Skeletal muscle cell (primary cell): ENCODE measurements at places on chromosomes 5 and 9.

DNA sequence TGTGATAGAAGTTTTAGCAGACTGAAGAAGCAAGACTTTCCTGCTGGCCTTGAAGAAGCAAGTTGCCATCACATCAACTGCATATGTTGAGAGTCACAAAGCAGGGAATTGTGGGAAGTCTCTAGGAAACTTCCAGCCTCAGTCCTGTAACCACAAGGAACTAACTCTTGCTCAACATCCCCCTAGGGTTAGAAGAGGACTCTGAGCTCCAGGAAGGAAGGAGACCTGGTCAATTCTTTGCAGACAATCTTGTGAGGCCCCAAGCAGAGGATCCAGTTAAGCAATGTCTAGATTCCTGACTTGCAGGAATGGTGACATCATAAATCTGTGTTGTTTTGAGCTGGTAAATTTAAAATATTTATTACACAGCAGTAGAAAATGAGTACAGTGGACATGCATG is 18.6 kb upstream of the ZNF366 start:
- DNase-seq: peak; percentile 94

GRCh38 chr9:27383524-27383923 is 86.6 kb upstream of the EQTN start:
- DNase-seq: no peak

DNA sequence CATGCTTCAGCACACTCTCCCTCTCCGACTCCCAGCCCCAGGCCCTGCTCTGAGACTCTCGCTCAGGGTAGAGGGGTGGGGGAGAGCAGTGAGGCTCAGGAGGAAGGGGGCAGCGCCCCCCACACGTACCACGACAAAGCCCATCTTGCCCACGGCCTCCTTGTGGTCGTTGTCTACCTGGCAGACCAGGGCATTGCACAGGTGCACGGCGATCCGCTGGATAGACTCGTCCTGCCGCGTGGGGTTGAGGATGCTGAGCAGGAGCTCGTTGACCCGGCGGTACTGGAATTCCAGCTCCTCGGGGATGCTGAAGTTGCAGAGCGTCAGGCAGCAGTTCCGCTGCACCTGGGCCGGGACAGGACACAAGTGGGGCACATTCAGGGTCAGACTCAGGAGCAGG is 18.5 kb upstream of the ZDHHC12 start:
- no peak for DNase-seq

GRCh38 chr5:40869384-40869783 is 28.2 kb downstream of the CARD6 start:
- no peak for DNase-seq

DNA sequence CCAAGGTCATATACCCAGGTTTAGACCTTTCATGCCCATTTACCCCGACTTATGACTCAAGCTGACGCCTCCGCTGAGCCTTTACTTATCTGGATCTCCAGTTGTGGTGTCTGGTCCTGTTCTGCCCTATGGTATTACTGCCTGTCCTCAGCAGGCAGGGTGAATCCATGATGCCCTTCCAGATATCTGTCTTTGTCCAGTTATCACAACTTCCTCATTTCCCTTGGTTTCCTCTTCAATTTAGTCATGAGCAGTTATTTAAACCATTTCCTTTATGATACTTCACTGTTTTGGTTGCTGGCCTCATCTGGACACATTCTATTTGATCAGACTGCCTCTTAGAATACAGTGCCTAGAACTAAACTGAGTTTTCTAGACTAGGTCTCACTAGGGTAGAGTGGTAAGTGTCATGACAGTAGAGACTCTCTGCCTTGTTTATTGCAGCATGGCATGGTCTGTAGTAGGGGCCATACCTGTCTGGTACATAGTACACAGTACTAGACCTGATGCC is 93.3 kb downstream of the MELK start:
- no peak for DNase-seq

DNA sequence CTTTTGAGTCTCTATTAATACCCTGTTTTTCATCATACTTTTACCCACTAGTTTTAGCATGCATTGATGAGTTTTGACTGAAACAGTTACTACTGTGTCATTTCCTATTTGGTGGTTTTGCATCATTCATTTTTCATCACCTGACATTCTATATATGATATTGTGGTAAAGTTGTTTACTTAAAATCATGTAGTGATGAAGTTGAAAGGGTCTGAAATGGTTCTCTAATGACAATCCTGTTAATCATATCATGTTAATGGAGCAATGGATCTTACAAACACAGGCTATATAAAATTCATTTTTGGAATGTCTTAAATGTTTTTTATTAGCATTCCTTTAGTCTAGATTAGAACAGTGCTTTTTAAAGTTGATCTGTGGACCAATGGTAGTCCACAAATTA is 84.1 kb downstream of the ERBIN start:
- no peak for DNase-seq

GRCh38 chr5:14109041-14109747 is 33.9 kb upstream of the TRIO start:
- DNase-seq: peak; percentile 66

DNA sequence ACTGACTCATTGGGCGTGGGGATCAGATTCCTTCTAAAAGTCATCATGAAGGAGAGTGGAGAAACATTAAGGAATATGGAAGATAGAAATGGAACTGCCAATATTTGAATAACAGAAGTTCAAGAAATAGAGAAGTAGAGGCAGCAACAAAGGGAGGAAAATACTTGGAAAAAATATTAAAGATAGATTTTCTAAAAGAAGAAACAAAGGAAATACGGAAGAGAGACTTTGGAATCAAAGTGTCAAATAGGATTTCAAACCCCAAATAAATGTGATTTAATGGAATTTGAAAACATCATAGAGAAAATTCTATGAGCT is 605.1 kb upstream of the KLF4 start:
- DNase-seq: no peak

DNA sequence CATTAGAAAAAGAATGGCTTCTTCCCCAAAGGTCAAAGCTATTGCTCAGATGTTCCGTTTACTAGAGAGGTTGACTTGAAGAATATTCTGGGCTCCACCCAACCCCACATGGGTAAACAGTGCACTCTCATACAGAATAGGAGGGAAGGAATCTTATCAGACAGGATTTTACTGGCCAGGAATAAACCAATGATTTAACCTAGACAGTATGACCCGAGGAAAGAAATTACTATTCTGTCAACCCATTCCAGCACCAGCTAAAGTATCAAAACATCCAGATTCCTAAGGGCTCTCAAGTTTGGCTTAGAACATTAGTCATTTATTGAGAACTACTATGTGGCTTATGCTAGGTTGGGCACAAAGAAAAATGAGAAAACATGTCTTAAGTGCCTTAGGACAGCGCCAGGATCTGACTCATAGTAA is 493.6 kb upstream of the KLF4 start:
- no peak for DNase-seq

DNA sequence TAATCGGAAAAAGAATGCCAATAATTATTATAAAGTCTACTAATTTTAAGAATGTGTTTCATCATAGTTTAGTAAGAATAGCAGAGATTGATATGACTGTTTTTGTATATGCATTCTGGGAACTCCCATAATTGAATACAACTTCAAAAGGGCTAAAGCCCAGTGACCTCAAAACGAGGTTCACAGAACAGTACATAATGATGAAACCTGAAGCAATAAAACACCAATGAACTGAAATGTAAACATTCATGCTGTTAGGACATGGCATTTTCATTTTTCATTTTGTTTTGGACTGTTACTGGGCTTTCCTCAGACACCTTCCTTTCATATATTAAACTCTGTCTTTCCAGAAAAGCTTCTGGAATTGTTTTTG is 684 bp upstream of the JMY start:
- no peak for DNase-seq

DNA sequence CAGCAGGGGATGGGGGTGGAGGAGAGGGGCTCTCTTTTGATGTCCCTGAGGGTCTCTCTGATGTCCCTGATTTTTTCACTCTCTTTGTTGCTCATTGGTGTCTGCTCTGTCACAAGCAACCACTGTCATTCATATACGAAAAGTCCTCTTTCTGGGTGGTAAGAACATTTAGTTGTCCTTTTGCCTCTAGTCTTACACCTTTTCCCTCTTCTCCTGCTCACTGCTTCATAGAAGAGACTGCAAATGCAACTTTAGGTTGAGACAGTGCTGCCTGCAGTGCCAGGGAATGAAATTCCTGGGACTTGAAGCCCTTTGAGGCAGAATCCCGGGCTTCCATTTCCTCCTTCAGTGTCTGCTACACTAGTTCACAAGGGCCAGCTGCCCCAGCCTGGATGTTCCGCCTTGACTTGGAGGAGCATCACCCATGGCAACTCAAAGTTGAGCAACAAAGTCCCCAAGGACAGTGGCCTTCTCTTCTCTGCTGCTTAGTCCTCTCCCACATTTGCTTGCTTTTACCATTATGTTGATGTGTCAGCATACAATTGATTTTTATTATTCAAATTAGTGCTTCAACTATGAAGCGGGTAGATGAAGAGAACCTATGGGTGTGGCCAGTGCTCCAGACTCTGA is 94.7 kb upstream of the RUSC2 start:
- no peak for DNase-seq

DNA sequence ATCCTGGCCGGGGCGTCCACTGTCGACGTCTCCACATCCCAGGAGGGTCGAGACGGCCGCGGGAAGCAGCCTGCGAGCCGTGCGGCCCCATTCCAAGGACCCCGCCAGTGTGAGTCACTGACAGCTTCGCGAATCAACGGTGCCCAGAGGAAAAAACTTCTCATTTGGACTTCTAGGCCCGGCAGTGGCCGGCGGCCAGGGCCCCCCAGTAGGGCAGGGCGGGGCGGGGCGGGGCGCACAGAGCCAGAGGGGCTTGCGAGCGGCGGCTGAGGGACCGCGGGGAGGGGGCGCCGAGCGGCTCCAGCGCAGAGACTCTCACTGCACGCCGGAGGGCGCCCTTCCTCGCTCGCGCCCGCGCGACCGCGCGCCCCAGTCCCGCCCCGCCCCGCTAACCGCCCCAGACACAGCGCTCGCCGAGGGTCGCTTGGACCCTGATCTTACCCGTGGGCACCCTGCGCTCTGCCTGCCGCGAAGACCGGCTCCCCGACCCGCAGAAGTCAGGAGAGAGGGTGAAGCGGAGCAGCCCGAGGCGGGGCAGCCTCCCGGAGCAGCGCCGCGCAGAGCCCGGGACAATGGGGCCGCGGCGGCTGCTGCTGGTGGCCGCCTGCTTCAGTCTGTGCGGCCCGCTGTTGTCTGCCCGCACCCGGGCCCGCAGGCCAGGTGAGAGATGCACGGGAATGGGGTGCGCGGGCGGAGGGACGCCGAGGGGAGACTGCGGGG is at the start of gene F2R:
F2R (plus strand) TSS at position 391 of the 720 bp plus-strand sequence; CDS start at position 573, 182 bp downstream.
- DNase-seq: peak; percentile 21

- DNase-seq: no peak
Observed at GRCh38 chr5:147410496-147411358, 99.1 kb downstream of the DPYSL3 start.

GRCh38 chr9:113656771-113657670 is 193.5 kb downstream of the RGS3 start:
- DNase-seq: no peak

DNA sequence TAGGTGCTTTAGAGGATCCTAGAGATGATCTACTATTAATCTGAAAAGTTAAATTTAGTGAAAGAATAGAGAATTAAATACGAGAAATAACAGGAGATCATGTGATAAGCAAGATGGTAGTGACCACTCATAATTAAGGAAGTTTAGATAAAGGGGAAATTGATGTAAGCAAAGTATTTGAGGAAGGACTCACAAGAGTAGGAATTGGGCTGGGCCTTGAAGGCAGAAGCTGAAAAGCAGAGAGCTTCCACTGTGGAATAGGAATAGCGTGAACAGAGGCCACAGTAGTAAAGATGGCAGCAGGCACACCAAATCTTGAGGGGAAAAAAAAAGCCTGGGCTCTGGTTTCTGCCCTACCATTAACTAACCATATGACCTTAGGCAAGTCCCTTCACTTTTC is 38.0 kb downstream of the KIF24 start:
- DNase-seq: no peak

GRCh38 chr9:86978413-86978812 is 31.1 kb upstream of the GAS1 start:
- DNase-seq: peak; percentile 73

DNA sequence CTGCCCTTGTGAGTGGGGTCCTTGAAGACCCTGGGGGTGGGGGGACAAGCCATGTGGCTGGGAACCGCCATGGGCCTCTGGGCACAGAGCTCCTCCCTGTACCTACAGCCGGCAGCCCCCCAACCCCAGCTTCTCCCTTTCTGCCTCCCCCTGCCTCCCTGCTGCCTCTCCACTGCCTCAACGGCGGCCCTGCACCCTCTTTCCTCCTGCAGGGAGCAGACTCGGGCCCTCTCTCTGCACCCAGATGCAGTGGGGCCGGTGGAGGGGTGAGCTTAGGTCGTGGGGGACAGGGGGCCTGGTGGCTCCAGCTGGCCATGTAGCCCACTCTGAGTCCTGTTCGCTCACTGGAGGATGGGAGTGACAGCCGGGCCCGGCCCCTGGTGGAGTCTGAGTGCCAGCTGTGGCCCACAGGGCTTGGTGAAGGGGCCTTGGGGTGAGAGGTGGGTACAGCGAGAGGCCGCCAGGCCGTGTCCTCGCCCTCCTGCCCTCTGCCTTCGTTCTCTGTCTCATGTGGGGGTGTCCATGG is 139.3 kb upstream of the COL5A1 start:
- DNase-seq: no peak

DNA sequence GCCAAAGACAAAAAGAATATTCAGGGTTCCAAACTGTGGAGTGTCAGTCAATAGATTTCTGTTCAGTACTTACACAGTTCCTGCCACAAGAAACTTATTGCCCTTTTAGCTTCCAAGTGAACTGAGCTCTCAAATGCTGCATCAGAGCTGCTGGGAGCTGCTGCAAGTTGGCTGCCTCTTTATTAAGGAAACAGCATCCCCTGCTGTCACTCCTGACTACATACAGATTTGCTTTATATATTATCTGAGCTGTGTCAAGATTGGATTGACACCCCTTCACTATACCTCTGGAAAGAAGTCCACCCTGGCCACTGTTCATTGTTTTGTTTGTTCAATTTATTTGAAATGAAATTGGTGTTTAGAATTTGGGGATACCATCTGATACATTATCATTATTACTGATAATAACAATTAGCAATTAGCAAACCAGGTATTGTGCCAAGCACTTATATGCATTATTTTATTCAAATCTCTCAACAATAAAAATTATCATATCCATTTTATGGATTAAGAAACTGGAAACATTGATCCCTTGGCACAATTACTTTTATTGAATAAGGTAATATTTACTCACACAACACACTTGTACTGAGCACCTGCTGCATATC is 16.4 kb upstream of the C5orf58 start:
- peak; percentile 46 for DNase-seq

- DNase-seq: no peak
Observed at GRCh38 chr5:147898875-147899401, 7.4 kb downstream of the C5orf46 start.

DNA sequence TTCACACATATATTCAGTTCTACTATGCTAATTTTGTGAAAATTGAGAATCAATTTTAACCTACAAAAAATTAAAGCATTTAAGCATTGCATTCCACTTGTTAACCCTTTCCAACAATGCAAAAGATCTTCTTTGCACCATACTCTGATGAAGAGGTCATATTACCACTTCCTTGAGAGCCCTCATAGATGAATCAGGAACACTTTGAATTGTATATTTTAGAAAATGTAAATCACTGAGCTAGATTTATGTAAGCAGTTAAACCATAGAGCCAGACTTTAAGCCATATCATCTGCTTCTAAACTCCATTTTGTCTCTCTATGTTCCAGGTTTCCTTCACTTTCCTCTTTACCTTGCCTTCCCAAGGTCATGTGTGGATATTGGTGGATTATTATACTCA is 56.5 kb upstream of the CDH18 start:
- no peak for DNase-seq
